ENCODE measurements at places on chromosomes 2 and 18.

- DNase-seq: no peak
Observed at GRCh38 chr2:233039846-233040530, 7.5 kb downstream of the NEU2 start.

DNA sequence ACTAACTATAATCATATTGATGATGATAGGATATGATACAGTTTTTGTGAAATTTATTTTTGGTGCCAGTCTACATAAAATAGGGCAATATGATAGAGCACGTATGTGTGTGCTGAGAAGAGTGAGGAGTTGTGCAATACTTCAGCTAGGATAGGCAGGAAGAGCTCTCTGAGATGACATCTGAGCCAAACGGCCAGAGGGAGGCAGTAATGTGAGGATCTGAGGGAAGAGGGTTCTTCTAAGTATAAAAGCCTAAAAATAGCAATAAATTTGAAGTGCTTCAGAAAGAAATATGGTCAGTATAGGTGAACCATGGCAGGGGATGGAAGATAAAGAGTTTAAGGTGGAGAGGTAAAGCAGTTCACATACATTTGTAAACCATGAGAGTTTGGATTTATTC is 102.5 kb downstream of the OLA1 start:
- DNase-seq: no peak

DNA sequence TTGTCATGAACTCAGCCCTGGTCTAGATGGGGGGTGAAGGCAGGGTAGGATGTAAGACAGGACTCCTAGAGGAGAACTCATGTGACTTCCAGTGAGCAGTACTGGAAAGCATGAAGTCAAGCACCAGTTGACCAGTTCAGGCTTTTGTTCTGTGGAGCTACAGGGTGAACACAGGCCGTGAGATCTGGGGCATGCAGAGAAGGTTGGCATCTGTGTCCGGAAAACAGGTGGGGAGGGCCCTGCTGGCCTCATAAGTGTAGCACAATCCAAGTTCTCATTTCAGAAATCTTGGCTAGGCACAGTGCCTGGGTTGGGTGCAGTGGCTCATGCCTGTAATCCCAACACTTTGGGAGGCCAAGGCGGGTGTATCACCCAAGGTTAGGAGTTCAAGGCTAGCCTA is 50.9 kb upstream of the SPATS2L start:
- DNase-seq: no peak

- no peak for DNase-seq
Observed at GRCh38 chr2:55896633-55897032, 26.9 kb downstream of the EFEMP1 start.

GRCh38 chr2:98388081-98388480 is 41.8 kb downstream of the CNGA3 start:
- no peak for DNase-seq

DNA sequence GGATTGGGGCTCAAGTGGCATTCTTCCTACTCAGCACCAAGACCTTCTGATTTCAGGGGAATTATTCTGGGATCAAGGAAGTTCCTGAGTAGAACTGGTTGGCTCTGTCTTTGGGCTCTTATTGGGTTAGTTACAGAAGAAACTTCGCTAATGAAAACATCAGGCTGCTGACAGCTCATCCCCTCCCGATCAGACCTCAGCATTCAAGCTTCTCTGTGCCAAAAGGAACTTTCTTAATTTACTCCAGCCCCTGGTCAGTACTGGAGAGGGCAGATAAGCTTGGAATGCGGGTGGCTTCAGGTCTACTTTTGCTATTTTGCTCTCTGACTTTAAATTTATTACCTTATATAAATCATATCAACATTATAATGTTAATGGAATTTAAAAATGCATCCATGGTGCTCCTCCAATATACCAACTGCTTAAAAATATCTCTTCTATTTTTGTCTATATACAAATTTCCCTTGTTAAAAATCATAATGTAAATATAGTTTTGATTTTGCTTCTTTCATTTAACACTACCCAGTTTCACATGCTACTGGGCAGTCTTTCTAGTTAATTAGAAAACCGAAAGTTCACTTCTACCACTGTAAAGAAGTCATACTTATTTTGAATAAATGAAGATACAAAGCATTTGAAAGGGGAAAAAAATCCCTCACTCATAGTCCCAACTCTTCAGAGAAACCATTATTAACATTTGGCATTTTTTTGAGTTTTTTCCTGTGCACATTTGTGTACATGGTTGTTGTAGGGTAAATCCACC is 34.4 kb downstream of the PCARE start:
- no peak for DNase-seq

- DNase-seq: no peak
Observed at GRCh38 chr2:172092716-172093415, 7.6 kb downstream of the DLX1 start.
